ENCODE measurements at places on chromosomes 1 and 21.

GRCh38 chr1:229197265-229197585, 73.7 kb upstream of the RAB4A start:
- no peak for DNase-seq

- DNase-seq = no peak
Measured at GRCh38 chr1:16101623-16102022, 28.2 kb upstream of the FAM131C start.

GRCh38 chr1:15014516-15014915, 139.0 kb upstream of the TMEM51 start:
- DNase-seq = no peak

- DNase-seq = no peak
Measured at GRCh38 chr1:36320291-36320761, 3.1 kb downstream of the EVA1B start.

GRCh38 chr1:218823291-218823900, 350.3 kb upstream of the LYPLAL1 start:
- no peak for DNase-seq

DNA sequence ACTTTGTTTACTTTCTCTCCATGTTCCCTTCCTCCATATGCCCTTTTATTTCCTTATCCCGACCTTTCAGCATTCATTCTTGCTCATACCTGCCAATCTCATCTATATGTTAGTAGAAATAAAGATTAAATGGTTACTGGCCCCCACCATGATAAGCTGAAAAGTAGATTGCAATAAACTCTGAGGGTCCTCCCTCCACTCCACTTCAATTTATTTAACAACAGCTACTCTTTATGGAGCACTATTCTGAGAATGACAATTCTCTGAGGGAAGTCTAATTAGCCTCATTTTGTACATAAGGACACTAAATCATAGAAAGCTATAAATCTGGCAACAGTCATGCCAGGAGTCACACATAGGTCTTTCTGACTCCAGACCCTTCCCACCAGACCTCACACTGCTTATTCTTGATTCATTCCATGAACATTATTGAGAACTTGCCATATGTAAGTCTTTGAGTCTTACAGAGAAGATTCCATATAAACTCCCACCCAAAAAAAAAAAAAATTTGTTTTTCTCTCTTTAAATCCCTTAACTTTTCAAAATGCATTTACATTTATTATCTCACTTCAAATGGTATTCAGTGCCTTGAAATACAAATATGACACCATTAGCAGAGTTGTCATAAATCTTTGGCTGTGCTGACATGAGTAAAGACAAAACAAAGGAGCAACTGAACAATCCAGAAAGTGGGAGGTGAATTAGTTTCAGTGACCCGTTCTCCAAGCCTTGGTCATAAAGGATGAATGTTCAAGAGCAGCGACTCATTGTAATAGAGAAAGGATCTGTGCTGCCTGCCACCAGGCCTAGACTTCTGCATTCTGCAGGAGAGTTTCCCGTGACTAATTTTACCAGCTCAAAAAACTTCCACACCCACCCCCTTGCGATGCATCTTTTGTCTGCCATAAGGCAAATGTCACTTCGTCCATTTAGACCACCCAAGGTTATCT, 28.5 kb downstream of the PALMD start:
- no peak for DNase-seq

DNA sequence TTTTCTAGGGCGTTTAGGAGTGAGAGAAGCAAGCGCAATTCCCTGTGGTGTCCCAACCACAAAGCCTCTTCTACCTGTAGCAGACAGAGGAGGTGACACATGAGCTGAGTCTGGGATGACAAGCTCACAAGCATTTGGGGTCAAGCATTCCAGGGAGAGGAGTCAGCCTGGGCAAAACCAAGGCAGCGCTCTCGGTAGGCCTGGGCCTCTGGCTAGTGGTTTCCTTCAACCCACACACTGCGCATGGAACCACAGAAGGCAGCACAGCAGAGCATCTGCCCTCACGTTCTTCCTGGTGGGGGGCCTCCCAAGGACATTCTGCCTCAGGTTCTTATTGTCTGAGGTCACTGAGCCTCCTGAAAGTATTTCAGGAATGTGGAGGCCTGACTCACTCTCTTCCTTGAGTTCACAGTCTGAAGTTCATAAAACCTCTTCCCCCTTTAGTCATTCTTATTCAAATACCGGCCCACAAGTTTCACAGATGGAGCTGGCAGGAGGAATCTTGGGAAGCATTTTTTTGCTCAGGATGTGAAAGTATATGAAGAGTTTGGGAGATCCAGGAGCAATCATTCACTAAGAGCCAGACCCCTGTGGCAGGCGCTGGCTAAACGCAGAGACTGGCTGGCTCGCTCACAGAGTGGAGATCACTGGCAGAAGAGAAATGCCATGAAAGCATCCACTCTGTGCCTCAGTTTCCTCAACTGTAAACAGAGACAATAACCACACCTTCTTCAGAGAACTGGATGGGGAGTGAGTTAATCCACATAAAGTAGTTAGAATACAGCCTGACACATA, 26.8 kb downstream of the CCN1 start:
- DNase-seq = no peak

DNA sequence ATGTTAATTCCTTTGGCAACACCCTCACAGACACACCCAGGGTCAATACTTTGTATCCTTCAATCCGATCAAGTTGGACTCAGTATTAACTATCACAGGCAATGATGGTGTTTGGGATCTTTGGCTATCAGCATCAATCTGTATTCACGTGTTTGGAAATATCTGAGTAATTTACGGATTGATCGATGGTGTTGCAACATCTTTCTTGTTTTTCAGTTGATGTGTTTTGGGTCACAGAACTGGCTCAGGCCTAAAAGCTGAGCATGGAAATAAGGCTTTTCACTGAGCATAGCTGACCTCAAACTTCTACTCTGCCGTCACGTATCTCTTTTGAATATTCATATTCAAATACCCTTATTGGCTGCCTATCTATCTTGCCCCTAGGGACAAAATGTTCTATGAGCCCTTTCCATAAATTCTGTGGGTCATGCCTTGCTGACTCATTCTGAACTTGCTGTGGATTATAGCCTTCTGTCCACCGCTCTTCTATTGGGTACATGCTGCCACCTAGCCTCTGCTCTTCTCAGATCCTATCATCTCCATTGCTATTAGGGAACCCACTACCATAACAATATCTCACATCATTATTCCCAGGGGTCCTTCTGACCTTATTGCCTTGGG, 156.0 kb downstream of the PDE4B start:
- DNase-seq = no peak

DNA sequence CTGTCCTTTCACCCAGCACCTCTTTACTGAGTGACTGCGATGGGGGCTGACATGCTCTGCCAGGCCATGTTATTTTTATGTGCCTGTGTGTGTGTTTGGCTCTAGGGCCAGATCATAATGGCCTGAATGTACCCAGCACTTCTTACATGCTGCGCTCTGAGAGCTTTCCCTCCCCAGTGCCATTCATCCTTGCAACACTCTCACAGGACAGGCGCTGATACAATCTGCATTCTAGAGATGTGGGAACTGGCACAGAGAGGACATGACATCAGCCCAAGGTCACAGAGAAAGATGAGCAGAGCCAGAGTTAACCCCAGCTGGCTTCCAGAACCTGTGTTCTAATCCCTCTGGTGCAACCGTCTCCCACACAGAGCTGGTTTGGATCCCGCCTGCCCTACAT, 54.5 kb downstream of the ARHGEF10L start:
- no peak for DNase-seq

DNA sequence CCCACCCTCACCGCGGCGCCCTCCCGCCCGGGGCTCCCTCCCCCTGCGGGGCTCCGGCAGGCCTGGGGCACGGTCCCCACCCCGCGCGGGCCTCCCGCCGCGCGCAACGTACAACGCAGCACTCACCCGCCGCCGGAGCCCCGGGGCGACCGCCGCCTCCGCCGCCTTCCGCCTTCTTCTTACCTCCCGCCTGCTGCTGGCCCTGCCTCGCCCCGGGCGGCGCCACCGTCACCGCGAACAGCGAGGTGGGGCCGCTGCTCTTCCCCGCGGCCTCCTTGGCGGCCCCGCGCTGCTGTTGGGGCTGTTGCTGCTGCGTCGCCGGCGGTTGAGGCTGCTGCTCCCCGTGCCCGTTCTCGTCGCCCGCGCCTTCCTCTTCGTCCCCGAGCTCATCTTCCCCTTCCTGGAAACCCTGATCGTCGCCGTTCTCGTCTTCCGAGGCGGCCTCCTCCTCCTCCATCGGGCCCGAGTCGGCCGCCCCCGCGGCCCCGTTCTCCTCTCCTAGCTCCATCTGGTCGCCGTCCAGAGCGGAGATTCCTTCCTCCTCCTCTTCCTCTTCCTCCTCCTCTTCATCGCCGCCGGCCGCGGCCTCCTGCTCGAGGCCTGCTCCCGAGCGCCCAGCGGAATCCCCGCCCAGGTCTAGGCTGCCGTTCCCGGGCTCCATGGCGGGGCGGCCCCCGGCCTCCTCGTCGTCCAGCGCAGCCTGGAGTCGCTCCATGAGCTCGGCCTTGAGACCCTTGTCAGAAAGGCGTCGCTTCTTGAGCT, 671 bp downstream of the HNRNPU start:
- DNase-seq = peak; percentile 55

DNA sequence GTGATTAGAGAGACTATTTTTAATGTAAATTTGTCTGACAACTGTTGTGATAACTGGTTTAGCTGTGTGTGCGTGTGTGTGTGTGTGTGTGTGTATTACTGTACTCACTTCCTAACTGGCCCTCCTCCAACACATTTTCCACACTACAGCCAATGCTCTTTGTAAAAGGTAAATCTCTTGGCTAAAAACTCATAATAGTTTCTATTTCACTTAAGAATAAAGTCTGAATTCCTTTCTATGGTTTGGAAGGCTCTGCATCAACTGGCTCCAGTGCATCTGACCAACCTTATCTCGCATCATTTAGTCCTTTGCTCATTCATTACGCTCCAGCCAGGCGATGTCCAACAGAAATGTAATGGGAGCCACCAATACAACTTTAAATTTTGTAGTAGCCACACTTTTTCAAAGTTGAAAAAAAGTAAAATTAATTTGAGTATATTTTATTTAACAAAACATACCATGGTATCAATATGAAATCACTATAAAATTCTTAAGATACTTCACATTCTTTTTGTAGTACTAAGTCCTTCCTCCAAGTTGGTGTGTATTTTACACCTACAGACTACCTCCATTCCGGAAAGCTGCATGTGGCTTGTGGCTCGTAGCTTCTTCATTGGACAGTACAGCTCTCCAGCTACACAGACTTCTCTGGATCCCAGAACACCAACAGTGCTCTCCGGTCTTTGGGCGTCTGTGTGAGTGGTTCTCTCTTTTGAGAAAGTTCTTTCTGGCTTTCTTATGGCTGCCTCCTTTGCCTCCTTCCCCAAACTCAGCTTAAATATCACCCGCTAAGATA, 68.9 kb downstream of the NRIP1 start:
- DNase-seq = no peak

DNA sequence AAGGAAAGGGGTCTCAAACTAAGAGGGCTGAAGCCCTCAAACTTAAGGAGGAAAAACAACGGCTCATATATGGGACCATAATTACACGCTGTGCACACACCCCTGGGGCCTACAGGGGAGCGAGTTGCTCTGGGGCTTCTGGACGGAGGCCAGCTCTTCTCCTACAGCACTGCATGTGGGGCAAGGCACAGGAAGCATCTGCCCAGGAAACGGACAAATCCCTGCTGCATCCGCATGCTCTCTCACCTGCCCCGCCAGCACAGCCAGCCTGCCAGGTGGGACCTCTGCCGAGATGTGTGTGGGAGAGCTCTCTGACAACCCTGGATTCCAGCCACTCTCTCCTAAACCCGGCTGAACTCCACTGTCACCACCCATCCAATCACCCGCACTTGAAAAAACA, 54.1 kb downstream of the MRPL37 start:
- no peak for DNase-seq

DNA sequence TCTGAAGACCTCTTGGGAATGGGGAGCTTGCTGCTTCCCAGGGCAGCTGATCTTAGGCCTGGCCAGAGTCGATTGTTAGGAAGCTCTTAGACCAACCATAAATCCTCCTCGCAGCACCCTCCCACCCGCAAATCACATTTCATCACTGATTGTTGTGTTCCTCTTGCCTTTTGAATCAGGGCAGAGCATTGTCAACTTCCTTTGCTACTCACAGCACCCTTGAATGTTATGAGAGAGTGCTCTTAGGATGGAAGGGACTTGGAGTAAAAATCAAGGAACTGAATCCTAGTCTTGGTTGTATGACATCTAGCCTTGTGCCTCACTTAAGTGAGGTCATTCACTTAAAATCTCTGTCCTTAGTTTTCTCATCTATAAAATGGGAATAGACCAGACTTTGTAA, 3.0 kb downstream of the VASH2 start:
- DNase-seq = no peak

DNA sequence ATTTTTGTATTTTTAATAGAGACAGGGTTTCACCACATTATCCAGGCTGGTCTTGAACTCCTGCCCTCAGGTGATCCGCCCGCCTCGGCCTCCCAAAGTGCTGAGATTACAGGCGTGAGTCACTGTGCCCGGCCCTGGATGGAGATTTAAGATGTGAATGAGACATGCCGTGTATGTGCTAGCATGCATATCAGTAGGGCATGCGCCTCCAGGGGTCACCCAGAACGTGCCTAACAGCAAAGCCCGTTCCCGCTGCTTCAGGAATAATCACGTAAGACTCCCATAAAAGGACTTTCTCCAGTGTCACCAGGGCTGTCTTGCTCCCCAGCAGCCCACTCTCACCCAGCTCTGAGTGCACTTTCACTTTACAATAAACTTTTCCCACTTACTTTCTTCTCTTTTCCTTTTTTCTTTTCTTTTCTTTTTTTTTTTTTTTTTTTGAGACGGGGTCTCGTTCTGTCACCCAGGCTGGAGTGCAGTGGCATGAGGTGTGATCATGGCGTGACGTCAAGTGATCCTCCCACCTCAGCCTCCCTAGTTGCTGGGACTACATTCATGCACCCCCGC, 46.9 kb upstream of the DISP3 start:
- no peak for DNase-seq

DNA sequence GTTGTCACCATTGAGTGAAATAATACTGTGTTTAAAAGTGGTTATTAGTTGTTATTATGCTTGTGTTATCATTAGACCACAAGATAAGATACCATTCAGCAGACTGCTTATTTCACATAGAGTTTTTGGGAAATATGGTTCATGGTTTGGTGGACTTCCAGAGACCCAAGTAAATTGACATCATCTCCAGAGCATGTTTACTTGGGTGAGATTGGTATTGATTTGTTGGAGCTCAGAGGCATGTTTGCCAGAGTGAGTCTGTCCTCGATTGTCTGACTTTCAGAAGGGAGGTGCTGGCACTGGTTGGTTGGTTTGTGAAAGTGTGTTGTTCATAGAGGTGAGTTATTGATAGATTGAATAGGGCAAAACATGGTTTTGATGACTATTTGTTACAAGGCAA, 291.4 kb downstream of the TGFB2 start:
- DNase-seq = no peak

DNA sequence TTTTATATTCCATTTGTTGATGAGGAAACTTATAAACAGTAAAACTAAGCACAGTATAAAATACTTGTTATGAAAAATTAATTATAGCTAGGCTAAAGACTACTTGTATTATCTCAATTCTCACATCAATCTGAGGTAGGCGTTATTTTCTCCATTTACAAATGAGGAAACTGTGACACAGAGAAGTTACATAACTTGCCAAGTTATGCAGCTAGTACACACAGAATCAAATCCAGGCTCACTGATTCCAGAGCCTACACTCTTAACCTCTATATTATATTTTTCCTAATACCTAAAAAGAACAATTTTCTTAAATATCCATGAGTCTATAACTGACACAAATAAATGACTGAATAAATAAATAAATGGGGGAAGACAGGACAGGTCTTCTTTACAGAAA, 11.2 kb upstream of the VPS45 start:
- no peak for DNase-seq

- DNase-seq = no peak
Measured at GRCh38 chr1:9653210-9653490, 1.6 kb downstream of the PIK3CD start.

GRCh38 chr1:11078631-11079030, 18.8 kb upstream of the SRM start:
- DNase-seq = no peak

All from stimulated activated CD8-positive, alpha-beta memory T cell treated with anti-CD3 and anti-CD28 coated beads, Interleukin-4, amount 100 ng/mL, for 48 hours (primary cell).